Naive thymus-derived CD8-positive, alpha-beta T cell (primary cell): ENCODE measurements at places on chromosomes 4 and X.
A peak's percentile ranks its signal among the peaks of the same experiment; 100 is the strongest.

- DNase-seq: no peak
These were observed 44.0 kb upstream of the ZCCHC12 start for GRCh38 chrX:118779581-118779980.

GRCh38 chrX:12903646-12904045, 2.8 kb upstream of the TLR8 start:
- no peak for DNase-seq

DNA sequence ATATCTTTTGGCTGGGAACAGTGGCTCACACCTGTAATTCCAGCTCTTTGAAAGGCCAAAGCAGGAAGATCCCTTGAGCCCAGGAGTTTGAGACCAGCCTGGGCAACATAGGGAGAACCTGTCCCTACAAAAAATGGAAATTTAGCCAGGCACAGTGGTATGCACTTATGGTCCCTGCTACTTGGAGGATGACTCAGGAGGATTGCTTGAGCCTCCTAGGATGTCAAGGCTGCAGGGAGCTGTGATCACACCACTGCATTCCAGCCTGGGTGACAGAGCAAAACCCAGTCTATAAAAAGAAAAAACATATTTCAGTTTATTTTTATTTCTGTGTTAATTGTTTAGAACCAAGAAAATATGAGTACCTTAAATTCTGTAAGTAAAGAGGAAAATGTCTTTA, 123.7 kb downstream of the CBR4 start:
- DNase-seq: no peak

GRCh38 chr4:70746179-70746839, 24.5 kb downstream of the RUFY3 start:
- DNase-seq: no peak

DNA sequence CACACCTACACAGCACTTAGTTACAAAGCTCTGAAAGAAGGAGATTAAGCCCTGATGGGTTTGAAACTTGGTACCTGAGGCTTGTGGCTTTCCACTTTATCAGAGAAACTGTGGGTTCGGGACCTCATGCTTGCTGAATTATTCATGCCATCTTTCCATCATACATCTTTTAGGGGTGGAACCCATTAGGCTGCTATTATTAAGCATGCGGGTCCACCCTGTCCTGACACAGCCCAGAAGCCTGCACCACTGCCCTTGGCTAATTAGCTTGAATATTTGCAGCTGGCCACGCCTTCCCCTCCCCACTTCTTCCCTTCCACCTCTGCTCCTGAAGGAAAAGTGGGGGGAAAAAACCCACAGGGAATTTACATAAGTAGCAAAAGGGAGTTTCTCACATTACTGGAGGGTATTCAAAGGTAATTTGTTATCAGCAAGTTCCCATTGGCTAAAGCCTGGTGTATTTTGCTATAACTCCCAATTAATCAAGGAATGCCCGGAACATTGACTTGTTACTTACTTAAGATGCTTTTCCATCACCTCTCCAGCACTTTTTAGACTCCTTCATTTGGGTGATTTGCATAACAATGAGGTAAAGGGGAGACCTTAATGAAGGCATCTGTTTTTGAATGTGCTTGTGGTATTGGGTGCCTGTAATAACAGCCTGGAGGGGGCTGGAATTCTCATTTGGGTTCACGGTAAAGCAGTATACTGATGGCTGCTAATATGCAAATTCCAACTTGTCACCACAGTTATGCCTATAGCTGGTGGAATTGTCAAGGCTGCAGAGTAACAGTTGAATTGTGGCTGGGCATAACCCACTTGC, 231.7 kb upstream of the GATB start:
- no peak for DNase-seq

- no peak for DNase-seq
These were observed 1351.2 kb downstream of the STIM2 start for GRCh38 chr4:28211676-28212470.

GRCh38 chr4:7429069-7429416, 5.7 kb downstream of the PSAPL1 start:
- DNase-seq: no peak

- DNase-seq: no peak
These were observed 60.5 kb upstream of the MCUB start for GRCh38 chr4:109499513-109499912.

DNA sequence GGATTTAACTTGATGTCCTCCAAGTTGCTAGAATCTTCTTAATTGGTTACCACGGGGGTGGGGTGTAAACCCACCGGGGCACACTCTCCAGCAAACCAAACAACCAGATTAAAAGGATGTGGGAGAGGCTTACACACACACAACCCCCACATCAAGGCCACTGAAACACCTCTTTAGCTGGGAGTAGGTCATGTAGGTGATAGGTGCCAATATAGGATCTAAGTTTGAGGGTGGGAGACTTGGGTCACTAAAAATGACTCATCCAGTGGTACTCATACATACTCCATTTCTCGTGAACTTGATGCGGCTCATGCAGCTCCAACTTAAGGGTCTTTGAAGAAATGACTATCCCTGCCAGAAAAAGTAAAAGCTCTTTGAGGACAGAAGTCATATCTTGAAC, 20.5 kb upstream of the CD40LG start:
- no peak for DNase-seq

GRCh38 chrX:19866626-19867410, 20.6 kb downstream of the SH3KBP1 start:
- DNase-seq: no peak

- DNase-seq: peak; percentile 34
These were observed 109.8 kb upstream of the HPGD start for GRCh38 chr4:174631901-174632758.

- DNase-seq: peak; percentile 3
These were observed 98.4 kb downstream of the ZNF827 start for GRCh38 chr4:145840162-145840768.

DNA sequence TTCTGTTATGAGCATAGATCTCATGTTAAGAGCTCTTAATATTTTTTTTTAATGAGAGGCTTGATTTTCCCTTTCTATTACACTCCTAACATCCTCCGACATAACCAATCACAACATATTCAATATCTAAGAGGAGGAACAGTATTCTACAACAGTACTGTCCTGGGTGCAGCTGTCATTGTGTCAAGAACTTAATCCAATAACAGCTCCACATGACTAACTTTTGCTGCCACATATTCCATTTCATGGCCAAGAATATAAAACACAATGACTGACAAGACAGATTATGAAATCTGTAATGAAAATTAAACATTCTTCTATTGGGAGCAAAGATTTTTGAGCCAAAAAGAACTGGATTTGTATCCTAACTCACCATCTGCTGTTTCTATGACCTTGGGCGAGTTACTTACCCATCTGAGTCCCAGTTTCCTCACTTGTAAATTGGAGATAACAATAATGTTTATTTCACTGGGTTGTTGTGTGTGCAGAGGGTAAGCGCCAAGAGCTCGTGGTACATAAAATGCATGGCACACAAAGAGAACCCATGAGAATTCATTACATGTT, 405.6 kb downstream of the SPRY1 start:
- DNase-seq: no peak

GRCh38 chrX:14359316-14359715, 170.0 kb upstream of the GLRA2 start:
- DNase-seq: no peak

- no peak for DNase-seq
These were observed 55.4 kb downstream of the TRIM2 start for GRCh38 chr4:153259661-153260060.

- DNase-seq: no peak
These were observed 49.2 kb downstream of the CCKAR start for GRCh38 chr4:26441102-26441501.

DNA sequence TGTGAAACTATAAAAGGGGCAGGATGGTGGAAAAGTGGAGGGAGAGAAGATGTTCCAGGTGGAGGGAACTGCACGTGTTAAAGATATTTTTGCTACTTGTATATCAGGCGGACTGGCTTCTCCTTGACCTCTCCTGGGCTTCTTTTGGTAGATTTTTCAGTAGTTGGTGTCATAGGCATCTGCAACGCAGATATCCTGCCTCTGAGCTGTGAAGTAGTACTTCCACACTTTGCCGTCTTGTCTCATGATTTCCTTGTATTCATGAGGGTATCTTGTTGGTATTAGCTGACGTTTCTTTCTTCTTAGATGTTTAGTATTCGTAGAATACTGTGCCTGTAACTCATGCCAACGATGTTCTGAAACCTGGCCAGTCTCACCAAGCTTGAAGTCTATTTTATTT, 81.0 kb downstream of the WWC2 start:
- no peak for DNase-seq

DNA sequence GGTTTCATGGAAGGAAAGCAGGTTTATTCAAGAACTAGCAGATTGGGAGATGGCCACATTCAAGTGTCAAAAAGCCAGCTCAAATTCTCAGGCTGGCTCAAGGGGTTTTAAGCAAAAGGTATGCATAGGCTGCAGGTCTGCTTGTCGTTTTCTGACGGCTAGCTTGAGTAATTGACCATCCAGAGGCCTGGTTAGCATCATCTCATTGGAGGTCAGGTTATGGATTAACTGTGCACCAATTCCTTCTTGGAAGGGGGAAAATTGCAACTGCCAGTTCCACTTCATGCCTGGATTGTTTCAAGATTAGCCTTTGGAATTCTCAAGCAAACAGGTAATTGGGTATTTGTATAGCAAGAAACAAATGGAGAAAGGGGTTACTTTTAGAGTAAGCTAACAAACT, 62.1 kb downstream of the FUNDC1 start:
- DNase-seq: no peak

GRCh38 chrX:13080128-13080795, 35.8 kb upstream of the FAM9C start:
- DNase-seq: no peak

GRCh38 chr4:66062921-66063320, 392.6 kb upstream of the EPHA5 start:
- DNase-seq: no peak

DNA sequence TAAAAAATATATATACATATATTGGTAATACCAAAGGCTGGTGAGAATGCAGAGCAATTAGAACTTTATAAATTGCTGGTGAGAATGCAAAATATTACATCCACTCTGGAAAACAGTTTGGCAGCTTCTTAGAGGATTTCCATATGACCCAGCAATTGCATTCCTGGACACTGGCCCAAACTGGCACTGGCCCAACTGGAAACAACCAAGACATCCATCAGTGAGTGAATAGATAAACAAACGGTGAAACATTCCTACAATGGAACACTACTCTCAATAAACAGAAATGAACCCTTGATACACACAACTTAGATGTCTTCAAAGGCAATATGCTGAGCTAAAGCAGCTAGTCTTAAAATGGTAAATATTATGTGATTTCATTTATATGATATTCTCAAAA, 524.2 kb downstream of the IQCM start:
- no peak for DNase-seq

DNA sequence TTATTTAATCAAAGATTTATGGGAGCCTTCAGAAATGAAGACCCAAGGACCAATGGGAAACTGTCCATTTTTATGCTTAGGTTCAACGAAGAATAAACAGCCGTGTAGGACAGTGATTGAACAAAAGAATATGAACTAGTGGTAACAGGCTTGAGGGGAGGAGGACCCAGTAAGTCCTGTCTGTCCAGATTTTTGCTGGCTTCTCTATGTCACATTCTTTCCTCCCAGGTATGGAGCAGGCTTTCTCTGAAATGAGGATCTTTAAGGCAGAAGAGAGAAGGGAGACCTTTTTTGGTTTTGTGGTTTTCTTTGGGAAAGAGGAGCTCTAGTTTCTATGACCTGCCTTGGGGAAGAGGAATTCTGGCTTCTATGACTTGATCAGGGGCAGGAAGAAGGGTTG, 74.1 kb downstream of the BANK1 start:
- DNase-seq: no peak

DNA sequence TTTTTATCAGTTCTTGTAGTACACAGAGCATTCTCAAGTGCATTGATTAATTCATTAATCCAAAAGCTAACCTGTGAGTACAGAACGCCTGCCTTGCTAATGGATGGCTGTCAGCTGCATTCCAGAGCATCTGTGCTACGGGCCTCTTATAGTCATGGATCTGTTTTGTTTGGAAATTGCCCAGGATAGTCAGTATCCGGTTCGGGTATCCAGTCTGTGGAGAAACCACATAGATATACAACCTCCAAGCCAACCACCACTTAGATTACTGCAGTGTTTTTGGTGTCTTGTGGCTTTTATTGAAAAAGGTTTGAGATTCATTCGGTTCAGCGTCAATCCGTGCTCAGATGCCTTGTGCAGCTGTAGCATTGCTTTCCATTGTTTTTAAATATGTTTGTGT, 4.0 kb downstream of the LAP3 start:
- no peak for DNase-seq

DNA sequence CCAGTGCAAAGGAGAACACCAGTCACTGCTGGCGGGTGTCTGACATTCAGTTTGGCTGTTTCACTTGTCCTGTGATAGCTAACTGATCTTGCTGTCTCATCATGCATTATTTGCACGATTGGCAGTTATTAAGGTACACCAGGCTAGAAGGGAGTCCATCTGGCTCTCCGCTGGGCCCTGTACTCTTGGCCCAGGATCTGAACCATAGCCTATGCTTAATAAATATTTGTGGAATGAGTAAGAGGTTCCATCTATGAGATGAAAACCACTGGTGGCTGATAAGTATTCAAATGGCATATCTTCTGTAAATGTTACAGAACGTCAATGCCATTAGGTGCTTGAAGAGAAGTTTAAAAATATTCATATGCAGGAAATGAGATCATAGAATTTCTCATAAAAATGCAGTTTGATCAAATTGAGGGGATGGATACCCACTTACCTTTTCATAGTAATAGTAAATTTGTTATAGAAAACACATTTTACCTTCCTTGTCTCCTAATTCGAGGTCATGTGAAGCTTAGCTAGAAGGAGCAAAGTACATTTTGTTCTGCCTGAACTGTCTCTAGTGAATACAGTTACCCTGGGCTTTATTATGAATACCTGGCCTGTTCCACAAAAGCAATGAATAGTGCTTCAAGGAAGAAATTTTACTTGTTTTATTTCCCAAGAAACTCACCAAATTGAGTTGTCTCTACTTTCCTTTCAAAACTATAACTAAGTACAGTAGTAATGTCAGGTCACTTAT, 213.5 kb downstream of the CBR4 start:
- DNase-seq: no peak

DNA sequence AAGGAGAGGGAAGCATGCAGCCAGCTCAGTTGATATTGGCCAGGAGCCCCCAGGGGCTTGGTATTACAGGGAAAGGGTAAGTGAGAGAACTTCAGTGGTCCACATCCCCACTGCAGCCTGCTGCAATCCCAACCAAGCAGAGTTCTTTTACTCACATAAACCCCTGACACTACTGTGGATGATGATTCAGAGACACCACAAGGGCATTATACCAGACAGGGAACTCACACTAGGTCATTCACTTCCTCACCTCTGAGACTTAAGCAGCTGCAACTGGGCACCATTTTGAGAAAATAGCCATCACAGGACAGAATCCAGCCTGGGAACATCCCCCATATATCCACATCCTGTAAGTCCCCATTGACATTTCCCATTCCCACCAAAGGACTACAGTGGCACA, 248.0 kb downstream of the INPP4B start:
- DNase-seq: no peak
